ENCODE measurements at places on chromosomes 4 and X.

DNA sequence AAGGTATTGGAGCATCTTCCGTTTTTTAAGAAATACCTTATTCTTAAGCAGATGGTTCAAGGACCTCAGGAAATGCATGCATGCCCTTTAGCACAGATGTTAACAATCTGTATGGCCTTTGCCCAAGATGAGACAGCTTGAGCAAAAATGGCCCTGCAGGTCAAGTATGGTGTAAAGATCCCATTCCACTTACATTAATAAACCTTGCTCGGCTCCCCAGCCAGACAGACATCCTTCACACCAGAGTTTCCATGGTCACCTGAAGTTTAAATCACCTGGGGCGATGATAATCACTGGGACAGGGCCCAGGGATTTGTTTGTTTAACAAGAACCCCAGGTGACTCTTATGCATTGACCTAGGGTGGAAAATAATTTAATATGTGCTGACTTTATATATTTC, 287.0 kb upstream of the NOCT start:
- no peak for DNase-seq

GRCh38 chr4:23068756-23069155, 376.0 kb downstream of the GBA3 start:
- no peak for DNase-seq

DNA sequence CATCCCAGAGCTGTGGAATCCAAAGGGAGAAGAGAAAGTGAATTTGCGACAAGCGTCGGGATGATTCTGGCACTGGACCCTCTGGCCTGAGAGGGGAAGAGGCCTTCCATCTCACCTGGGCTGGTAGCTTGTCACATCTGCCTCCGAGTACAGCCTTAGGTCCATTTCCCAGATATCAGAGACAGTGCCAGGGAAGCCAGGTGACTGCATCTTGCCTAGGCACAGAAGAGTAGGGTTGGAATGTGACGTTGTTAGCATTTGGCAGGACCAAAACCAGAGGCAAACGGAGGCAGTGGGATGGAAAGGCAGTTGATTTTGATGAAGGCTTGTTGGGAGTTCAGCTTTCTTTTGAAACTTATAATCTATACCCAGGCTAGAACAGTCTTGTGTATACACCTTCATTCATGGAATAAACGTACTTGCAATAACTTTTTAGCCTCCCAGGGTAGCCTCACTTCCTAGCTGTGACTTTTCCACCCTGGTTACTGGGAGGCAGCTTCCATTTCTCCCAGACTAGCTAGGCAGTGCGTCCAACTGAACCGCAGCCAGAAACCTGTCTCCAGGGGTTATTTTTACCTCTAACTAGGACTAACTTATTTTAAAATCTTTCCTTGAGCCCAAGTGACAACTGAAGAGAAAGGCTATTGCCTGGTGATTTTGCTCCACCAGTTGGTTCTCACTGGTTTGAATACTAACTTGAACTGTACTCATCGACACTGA, 5.9 kb downstream of the SOD3 start:
- DNase-seq = no peak

DNA sequence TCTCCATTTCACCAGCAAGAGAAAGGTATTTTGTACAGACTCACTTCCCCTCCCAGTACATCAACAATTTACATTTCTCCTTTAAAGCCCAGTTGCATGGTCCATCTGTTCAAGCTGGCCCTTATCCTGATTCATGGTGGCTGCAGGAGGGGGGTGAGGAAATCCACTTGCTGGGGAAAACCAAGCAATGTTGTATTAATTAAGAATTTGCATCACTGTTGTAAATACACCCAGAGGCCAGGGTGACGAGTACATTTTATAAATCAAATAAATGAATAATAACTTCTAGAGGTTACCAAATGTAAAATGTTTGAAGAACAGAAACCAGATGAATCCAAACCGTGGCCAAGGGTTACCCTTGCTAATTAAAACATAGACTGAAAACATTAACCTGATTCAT, 395.9 kb upstream of the INTU start:
- DNase-seq = no peak

GRCh38 chrX:120690344-120690743, 60.5 kb upstream of the C1GALT1C1 start:
- no peak for DNase-seq

DNA sequence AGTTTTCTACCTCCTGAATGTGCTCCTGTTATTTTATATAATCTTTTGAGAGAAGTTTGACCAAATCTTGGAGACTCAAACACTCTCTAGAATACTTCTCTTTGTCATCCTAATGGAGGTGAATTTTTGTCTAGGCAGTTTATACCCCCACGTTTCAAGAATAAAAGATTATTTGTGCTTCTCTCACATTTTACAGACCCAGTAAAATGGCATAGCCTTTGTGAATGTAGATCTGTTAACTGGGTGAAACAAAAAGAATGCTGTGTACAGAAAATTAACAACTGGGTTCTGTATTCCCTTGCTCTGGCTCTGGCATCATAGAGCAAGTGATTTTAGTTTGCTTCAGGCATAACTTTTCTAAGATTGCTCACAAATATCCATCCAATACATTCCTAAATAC, 26.1 kb downstream of the GASK1B start:
- DNase-seq = no peak

DNA sequence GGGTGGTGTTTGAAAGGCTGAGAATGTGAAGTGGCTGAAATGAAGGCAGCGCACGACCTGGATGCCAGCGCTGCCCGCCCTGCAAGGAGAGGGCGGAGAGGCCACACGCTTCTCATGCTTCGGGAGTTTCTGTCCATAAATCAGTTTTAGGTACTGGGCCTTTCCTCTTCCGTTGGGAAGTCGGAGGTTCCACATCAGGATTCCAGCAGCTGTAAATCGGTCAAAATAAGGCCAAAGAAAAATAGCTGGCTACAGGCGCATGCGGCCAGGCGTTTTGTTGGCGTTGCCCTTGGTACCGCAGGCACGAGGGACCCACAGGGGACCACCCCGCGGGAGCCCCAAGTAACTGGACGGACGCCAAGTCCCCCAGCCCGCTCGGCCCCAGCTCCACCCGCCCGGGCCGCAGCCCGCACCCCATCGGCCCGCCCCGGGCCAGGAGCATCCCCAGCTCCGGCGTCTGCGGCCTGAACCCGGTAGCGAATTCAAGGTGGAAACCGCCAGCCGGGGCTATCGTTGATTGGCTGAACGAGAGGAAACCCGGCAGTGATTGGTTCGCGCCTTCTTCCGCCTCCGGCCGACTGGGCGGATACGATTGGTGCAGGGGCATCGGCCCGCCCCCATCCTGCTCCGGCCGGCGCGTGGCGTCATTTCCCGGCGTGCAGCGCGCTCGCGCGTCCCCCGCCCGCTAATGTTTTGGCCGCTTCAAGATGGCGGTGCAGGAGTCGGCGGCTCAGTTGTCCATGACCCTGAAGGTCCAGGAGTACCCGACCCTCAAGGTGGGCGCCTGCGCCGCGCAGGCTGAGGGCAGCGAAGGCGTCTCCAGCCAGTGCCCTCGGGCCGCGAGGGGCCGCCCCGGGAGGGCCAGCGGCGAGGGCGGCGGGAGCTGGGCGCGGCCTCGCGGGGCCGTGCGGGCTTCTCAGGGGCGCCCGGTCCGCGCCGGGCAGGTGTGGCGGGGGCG, at the start of gene MAEA:
Gene MAEA (plus strand): TSS at position 685 of the 958 bp plus-strand sequence. CDS start 23 bp downstream, at position 708.
- DNase-seq = peak; percentile 97

DNA sequence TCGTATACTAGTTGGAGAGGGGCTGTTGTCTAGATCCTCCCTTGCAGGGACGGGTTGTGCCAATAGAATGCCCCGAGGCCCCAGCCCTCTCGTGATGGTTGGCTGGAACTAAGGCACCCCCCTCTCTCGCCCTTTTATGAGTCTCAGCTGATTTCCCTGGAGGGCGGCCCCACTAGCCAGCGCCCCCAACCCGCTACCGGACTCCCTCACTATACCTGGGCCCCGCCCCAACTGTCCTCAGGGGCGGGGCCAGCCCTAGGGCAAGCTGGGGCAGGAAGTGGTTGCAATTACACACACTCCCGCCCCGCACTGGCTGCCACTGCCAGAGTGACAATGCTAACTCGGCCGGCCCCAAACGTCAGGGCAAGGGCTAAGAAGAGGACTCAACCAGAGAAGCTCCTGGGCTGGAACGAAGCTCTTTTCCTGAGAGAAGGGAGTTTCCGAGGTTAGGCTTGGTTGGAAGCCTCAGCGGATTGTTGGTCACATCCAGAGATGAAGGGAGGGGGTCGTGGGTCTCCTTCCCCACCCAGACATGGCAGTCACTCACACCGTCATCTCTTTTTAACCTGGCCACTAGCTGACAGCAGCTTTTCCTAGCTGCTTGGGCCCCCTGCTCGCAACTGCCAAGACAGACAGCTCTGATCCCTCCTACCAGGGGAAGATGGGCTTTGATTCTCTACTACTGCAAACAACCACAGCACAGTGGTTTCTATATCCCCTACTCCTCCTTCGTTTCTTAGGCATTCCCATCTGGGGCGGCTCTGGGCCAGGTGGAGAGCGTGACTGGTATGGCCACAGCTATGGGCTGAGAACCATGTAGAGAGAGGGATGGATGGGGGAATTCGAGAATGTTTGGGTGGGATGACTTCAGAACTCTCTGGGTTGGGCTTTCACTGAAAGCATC, 21.0 kb upstream of the BCORL1 start:
- DNase-seq = peak; percentile 13

- DNase-seq = no peak
These were observed 68.7 kb upstream of the ADAD1 start for GRCh38 chr4:122309988-122310626.
